ENCODE measurements at places on chromosomes 6 and 20. TPM values are rescaled to one million over a fixed set of nuclear protein-coding genes. Genes with fewer than 3 reads are reported as not detected.

DNA sequence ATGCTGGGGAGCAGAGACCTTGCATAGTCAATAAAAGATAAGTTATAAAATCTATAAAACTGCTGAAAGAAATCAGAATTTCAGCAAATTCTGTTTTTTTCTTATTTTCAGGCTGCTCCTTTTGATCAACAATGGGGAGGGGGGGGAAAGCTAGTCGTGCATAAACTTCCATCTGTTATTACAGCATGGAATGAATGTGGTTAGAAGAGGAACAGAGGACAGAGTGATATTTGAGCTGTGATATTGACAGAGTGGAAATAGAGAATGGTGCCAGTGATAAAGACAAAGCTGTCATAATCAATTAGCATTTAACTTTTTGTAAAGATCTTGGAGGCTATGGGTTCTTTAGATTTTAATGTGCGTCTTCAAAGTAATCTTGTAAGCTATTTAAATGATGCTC is 43.4 kb upstream of the QKI start:
- H3K4me3 ChIP-seq: no peak overlapping the region
- no peaks in the 10 kb centered on the region for H3K36me3 ChIP-seq
- peaks cover 3% of the 10 kb centered on the region for H3K4me1 ChIP-seq
- no peak for DNase-seq

- no peak overlapping the region for H3K4me3 ChIP-seq
- peaks cover 30% of the 10 kb centered on the region for H3K4me1 ChIP-seq
- H3K36me3 ChIP-seq: no peaks in the 10 kb centered on the region
- no peak for DNase-seq
These were observed 1.7 kb upstream of the CNKSR3 start for GRCh38 chr6:154512201-154512600.

DNA sequence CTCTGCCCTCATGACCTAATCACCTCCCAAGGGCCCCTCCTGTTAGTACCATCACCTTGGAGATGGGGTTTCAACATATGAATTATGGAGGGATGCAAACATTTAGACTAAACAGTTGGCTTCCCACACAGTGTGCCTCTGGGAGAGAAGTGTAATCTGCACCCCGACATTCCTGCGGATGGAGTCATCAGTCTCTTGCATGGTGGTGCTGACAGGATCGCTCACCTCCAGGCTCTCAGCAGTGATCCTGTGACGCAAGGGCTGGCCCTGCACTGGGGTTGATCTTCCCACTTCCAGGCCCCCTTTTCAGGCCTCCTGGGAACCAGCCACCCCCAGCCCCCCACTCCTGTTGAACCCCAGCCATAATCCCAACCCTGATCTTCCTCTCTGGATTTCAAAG is 16.0 kb upstream of the PI16 start:
- DNase-seq: no peak
- H3K4me1 ChIP-seq: no peaks in the 10 kb centered on the region
- H3K4me3 ChIP-seq: no peak overlapping the region
- no peaks in the 10 kb centered on the region for H3K27me3 ChIP-seq

DNA sequence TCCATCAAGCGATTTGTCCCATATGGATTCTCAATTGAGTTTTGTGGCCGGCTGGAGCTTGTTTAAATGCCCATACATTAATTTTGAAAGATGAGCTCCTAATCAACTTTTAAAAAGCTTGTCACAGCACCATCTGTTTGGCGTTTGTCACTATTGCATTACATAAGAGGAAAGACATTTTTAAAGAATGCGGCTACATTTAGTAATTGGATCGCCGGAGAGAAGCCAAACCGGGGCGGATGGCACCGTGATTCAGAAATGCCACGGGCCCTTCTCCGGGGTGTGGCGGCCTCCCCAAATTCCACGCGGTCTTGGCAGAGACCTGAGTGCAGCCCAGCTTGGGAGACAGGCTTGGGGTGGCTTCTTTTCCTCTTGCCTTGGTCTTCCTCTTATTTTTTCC is 67.7 kb upstream of the ZNFX1 start:
- DNase-seq: no peak
- no peak overlapping the region for H3K4me3 ChIP-seq
- no peaks in the 10 kb centered on the region for H3K27me3 ChIP-seq
- H3K27ac ChIP-seq: no peak overlapping the region
- H3K4me1 ChIP-seq: no peaks in the 10 kb centered on the region
- H3K36me3 ChIP-seq: no peaks in the 10 kb centered on the region

- H3K27ac ChIP-seq: no peak overlapping the region
- peaks cover 19% of the 10 kb centered on the region for H3K4me1 ChIP-seq
- no peaks in the 10 kb centered on the region for H3K36me3 ChIP-seq
- DNase-seq: no peak
- H3K4me3 ChIP-seq: no peak overlapping the region
These were observed 122.3 kb downstream of the CEBPB start for GRCh38 chr20:50312682-50313521.

DNA sequence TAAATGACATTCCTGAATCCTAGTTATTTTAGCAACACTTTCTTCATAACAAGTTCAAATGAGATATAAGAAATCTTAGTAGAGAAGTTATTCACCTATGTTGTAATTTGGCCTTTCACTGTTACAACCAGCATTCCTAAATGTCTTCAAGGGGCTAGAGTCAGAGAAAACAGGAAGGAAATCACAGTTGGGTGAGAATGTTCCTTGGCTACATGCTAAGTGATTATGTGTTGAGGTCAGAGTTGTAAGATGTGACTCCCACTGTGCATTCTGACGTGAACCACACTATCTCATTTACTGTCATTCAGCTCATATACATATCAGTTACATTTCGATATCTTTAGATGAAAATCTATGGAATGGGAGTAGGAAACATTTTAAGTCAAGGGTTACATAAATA is 51.0 kb upstream of the MLIP start:
- H3K27me3 ChIP-seq: no peaks in the 10 kb centered on the region
- H3K36me3 ChIP-seq: no peaks in the 10 kb centered on the region
- H3K4me1 ChIP-seq: no peaks in the 10 kb centered on the region
- DNase-seq: no peak
- H3K4me3 ChIP-seq: no peak overlapping the region

DNA sequence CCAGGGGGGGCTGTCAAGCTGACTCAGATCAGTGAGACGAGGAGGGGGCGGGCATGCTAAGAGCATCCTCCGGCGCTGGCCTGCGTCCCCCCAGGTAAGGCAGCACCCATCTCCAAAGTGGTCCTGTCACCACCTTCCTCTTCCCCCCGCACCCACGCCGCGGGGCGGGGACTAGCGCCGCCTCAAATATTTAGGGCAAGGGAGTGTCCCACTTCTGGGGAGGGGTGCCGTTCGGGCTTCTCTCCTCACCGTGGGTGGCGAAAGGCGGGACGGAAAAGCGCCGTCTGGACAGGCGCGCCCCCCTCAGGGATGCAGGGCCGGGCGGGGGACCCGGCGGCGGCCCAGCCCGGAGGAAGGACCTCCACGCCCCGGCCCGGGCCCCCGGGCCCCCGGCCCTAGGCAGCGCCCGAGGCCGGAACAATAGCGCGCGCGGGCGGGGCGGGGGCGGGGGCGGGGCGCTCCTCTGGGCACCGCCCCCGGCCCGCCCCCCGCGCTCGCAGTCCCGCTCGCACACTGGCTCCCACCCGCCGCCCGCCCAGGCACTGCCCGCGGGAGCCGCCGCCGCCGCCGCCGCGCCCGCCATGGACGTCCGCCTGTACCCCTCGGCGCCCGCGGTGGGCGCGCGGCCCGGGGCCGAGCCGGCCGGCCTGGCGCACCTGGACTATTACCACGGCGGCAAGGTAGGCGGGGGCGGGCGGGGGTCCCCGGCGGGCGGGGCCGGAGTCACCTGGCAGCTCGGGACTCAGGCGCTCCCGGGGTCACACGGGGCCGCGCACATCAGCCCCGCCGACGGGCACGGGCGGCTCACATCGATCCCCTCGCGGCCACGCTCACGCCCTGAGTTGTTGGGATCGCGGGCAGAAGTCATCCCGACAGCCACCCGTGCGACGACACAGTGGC is at the start of gene TOX2:
TSS of gene TOX2 (plus strand) at position 542 of the 900 bp plus-strand sequence. CDS start at position 582, 40 bp downstream.
- H3K4me3 ChIP-seq: peak within 1 kb of the TSS; percentile 67
- no peak within 1 kb of the TSS for H3K27ac ChIP-seq
- H3K4me1 ChIP-seq: peaks cover 14% of the 10 kb centered on the region
- H3K36me3 ChIP-seq: no peaks in the 10 kb centered on the region
- peak; percentile 83 for DNase-seq

DNA sequence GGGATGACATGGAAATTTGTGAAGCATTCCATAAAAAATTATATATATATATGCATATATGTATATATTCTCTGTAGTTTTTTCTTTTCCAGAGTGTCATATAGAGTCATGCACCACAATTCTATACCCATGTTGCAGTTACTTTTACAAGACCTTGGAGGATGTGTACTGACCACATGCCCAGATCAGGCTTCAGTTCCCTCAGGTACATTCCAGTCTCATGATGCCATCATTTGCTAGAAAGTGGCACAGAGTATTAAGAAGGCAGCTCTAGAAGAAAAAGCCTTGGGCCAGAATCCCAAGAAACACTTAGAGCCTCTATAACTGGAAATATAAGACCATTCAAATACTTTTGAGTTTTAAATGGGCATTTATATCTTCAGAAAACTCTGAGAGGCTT is 685.5 kb upstream of the FLRT3 start:
- peaks cover 5% of the 10 kb centered on the region for H3K4me1 ChIP-seq
- H3K4me3 ChIP-seq: no peak overlapping the region
- H3K27me3 ChIP-seq: no peaks in the 10 kb centered on the region
- H3K27ac ChIP-seq: no peak overlapping the region
- DNase-seq: no peak

GRCh38 chr6:45533386-45533785 is 155.7 kb upstream of the SUPT3H start:
- peaks cover 4% of the 10 kb centered on the region for H3K4me1 ChIP-seq
- no peak overlapping the region for H3K27ac ChIP-seq
- H3K27me3 ChIP-seq: no peaks in the 10 kb centered on the region

GRCh38 chr6:73969971-73970970 is 274.3 kb downstream of the CD109 start:
- peaks cover 4% of the 10 kb centered on the region for H3K4me1 ChIP-seq
- H3K27me3 ChIP-seq: no peaks in the 10 kb centered on the region
- H3K4me3 ChIP-seq: no peak overlapping the region
- peak; percentile 81 for DNase-seq

GRCh38 chr6:113979937-113980336 is 9.0 kb upstream of the HDAC2 start:
- no peak overlapping the region for H3K4me3 ChIP-seq
- no peaks in the 10 kb centered on the region for H3K27me3 ChIP-seq
- H3K27ac ChIP-seq: no peak overlapping the region
- no peaks in the 10 kb centered on the region for H3K36me3 ChIP-seq

DNA sequence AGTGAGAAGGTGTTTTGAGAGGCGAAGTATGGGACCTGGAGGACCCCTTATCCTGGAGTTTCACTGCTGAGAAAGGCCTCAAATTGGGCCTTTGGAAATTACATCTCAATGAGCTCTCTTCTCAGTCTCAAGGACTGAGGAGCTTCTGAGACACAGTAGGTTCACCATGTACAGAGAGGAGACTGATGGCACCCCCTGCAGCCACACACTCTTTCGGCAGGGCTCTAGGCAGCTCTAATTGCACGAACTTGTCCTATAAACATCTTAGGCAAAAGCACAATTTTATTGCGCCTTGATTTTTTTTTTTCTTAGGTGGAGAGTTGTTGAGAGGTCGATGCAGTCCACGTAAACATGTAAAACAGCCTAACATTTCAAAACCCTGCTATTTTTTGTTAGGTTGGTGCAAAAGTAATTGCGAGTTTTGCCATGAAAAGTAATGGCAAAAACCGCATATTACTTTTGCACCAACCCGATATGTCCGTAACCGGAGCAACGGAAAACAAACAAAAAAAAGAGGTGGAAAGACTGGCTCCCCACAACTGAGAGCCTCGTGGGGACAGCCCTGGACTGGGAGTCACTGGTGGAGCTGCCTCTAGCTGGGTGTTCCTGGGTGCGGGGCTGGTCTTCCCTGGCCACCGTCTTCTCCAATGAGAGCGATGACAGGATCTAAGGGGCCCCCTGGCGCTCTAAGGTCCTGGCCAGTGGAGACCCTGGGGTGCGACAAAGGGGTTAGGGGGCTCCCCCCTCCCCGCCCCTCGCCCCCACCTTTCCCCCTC is 84.0 kb upstream of the EYA2 start:
- H3K27ac ChIP-seq: no peak overlapping the region
- peaks cover 12% of the 10 kb centered on the region for H3K4me1 ChIP-seq
- no peaks in the 10 kb centered on the region for H3K36me3 ChIP-seq
- no peak for DNase-seq

DNA sequence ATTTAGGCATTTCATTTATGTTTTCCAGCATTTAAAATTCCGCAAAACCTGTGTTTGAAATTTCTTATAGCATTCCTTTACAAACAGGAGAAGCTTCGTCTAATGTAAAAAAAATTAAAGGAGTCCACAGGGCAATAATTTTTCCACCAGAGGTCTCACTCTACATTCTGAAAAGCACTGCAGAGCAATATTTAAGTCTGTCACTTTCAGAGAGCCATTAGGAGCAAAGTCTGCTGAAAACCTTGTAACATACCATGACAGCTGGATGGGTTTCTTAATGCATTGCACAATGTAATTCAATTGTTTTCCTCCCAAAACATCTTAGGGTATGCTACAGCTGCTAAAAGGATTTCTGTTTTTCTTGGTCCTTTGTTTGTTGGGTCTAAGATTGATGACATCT is 18.0 kb downstream of the BAG2 start:
- H3K27me3 ChIP-seq: no peaks in the 10 kb centered on the region
- no peaks in the 10 kb centered on the region for H3K4me1 ChIP-seq
- H3K27ac ChIP-seq: no peak overlapping the region
- peaks cover 6% of the 10 kb centered on the region for H3K36me3 ChIP-seq
- DNase-seq: no peak

- no peaks in the 10 kb centered on the region for H3K27me3 ChIP-seq
- no peak overlapping the region for H3K4me3 ChIP-seq
- no peak overlapping the region for H3K27ac ChIP-seq
- no peaks in the 10 kb centered on the region for H3K36me3 ChIP-seq
- no peak for DNase-seq
- peaks cover 25% of the 10 kb centered on the region for H3K4me1 ChIP-seq
These were observed 70.6 kb upstream of the PHACTR2 start for GRCh38 chr6:143607168-143607567.

DNA sequence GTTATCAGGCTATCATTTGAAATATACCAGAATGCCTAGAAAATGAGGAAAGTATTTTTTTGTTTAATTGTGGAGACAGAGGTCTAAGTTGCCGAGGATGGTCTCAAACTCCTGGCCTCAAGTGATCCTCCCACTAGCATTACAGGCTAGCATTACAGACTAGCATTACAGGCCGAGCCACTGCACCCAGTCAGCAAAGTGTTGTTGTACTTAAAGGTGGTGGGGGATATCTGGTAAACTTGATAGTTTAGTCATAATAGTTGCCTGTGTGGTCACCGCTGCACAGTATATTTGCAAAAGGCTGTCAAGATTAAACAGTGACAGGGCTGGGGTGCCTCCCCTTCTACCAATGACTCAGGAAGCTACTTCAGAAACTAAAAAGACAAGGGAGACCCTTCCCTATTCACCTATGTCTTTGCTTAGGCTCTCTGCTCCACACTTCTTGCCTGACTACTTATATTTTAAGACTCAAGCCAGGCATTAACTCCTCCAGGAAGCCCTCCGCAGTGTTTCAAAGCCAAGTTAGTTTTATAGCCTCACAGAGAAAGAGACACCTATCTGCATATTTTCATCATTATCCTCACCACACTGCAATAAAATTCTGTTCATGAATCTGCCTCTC is 3.1 kb upstream of the AKIRIN2 start:
- no peaks in the 10 kb centered on the region for H3K4me1 ChIP-seq
- no peak overlapping the region for H3K4me3 ChIP-seq
- no peak for DNase-seq
- H3K27ac ChIP-seq: no peak overlapping the region
- H3K36me3 ChIP-seq: no peaks in the 10 kb centered on the region

The IRF4 gene
- 0.53 TPM for total RNA-seq

The GSTA4 gene
- 62.2 TPM for total RNA-seq

The ADGRF4 gene
- total RNA-seq: not detected

The MAS1 gene
- total RNA-seq: not detected
